ENCODE measurements at places on chromosomes 3 and 15.

GRCh38 chr3:97515076-97515475 is 249.5 kb upstream of the ARL6 start:
- no peak for DNase-seq

GRCh38 chr15:78108300-78109084 is 16.1 kb downstream of the SH2D7 start:
- DNase-seq = peak; percentile 85

- DNase-seq = no peak
Observed at GRCh38 chr3:33046521-33046920, 50.4 kb downstream of the GLB1 start.

GRCh38 chr3:79297245-79297960 is 470.4 kb downstream of the ROBO1 start:
- DNase-seq = no peak

DNA sequence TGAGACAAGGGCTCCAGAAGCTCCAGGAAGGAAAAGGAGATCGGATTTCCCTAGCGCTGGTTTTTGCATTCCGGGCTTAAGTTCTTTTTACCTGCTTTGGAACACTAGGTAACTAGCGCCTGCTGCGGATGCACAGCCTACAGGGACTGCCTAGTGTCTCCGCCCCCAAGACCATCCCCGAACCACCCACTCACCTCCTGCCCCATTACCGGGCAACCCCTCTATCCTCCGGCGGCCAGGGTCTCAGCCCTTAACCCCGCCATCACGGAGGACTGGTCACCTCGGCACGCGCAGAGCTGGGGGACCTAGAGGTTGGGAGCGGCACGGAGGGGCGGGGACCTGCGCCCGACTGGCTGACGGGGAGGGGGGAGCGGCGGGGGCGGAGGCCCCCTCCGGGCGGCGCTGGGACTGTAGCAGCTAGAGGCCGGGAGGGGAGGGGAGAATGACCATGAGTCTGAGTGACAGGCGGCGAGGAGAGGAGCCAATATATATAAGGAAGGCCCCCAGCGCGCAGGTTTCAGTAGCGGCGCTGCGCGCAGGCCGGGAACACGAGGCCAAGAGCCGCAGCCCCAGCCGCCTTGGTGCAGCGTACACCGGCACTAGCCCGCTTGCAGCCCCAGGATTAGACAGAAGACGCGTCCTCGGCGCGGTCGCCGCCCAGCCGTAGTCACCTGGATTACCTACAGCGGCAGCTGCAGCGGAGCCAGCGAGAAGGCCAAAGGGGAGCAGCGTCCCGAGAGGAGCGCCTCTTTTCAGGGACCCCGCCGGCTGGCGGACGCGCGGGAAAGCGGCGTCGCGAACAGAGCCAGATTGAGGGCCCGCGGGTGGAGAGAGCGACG is at the start of gene DLL4:
TSS of gene DLL4 (plus strand) at position 520 of the 839 bp plus-strand sequence. CDS start 329 bp downstream, outside the sequence.
- peak; percentile 77 for DNase-seq

DNA sequence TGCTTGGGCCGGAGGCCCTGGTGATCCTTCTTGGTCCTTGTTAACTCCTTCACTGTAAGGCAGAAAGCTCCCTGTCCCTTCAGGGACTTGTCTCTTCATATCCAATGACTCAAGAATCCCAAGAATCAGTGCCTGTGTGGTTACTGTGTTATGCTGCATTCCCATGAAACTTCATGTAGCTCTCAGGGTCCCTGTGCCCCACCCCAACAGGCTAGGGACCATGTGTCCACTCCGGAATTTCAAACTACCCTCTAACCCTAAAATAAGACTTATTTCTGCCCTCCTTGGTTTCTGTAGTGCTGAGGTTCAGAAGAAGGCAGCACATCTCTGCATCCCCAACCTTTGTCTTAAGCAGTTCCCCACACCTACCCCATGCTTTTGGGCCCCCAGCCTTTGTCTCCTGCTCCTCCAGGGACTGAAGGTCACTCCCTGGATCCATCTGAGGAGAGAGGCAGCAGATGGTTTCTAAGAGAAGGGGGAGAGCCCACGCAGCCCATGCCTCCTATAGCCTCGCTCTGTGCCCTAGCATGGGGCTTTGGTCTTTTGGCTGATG is 531 bp upstream of the MAP1A start:
- DNase-seq = no peak

- DNase-seq = no peak
Observed at GRCh38 chr3:44981220-44981619, 5.2 kb downstream of the EXOSC7 start.

GRCh38 chr3:89740080-89740880 is 632.9 kb downstream of the EPHA3 start:
- DNase-seq = no peak

GRCh38 chr15:50280271-50280670 is 14.7 kb upstream of the HDC start:
- DNase-seq = no peak

DNA sequence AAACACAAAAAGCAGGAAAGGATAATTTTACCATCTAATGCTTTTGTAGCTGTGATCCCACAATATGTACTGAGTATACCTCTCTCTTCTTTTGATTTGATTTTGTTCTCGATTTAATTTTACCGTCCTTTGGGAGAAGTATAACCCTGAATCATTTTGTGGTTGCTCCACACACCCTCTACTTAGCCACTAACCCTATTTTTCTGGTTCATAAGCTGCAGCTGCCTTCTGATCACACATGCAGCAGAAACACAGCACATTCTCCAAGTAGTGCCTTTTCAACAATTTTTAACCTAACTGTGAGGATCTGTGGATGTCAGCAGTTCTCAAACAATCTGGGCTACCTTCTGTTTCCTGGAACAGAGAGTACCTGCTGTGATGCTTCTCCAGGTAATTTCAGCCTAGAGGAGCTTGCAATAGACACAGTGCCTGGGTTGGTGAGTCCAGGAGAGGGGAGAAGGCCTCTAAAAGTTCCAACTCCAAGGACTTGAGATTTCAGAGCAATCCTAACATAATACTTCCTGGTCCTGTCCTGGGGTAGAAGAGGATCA is 40.3 kb downstream of the HGD start:
- DNase-seq = no peak

GRCh38 chr15:87477737-87478686 is 778.5 kb downstream of the NTRK3 start:
- DNase-seq = peak; percentile 24

GRCh38 chr3:48798998-48799397 is 48.7 kb downstream of the PRKAR2A start:
- DNase-seq = no peak

- DNase-seq = no peak
Observed at GRCh38 chr3:36906504-36907149, 38.2 kb downstream of the TRANK1 start.

DNA sequence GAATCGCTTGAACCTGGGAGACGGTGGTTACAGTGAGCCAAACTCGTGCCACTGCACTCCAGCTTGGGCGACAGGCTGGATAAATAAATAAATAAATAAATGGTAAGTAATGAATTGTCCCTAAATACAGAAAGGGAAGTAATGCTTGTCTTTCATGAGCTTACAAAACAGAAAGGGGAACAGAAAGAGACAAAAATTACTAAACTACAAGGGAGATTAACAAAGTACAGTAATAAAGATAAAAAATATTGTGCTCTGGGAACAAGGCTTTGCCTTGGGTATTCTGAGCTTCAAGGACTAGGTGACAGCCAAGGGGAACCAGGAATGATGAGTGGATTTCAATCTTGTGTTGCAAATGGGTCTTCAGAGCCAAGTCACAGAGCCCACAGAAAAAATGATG is 9.2 kb upstream of the HLTF start:
- no peak for DNase-seq

DNA sequence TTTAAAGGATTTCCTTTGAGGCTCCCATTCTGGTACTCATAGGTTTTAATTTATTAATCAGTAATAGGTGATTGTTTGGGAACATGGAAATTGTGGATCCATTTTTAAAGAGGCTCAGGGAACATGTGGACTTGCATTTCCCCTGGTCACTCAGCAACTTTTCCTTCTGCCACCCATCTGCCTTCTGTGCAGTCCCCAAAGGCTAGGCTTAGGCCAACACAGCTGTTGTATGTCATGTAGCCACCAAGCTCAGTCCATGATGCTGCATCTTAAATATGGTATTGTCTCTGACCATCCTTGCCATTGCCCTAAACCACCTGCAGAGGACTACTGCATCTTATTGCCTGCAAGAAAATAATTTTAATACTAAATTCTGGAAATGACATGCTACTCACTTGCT is 416.7 kb upstream of the SEMA6D start:
- no peak for DNase-seq

DNA sequence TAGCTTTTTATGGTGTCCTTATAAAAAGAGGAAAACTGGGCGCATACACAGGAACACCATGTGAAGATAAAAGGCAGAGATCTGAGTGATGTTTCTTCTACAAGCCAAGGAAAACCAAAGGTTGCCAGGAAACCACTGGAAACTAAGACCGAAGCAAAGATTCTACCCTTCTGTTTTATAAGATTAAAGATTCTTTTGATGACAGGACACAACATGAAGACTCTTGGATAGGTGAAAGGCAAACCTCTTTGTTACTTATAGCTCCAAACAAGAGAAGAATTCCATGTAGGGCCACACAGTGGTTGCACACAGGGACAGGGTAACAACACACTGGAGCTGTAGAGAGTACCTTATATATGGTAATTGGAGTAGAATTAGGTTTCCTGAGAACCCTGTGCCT is at the start of gene CD200R1L:
TSS of gene CD200R1L (minus strand) at position 101 of the 400 bp plus-strand sequence. CDS start 17,497 bp downstream, outside the sequence.
- DNase-seq = no peak

- no peak for DNase-seq
Observed at GRCh38 chr3:72811571-72811970, 36.7 kb downstream of the SHQ1 start.

- DNase-seq = no peak
Observed at GRCh38 chr15:96132126-96132525, 198.4 kb upstream of the NR2F2 start.

DNA sequence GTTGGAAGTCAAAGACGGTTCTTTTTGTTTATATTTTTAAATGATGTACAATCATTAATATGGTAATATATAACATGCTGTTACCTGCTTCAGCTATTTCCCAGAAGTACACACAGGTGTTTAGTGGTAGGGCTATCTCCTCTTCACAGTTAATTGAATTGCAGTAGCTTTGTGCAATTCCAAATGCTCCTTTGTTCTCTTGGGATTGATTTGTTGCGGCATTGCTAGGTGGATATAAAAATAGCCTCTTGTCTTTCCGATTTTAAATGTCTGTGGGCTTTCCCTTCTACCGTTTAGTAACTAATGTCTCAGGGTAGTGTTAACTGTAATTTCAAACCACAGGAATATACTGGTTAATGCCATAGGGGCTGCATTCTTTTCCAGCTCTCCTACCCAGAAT is 307.6 kb upstream of the SLITRK3 start:
- DNase-seq = no peak

DNA sequence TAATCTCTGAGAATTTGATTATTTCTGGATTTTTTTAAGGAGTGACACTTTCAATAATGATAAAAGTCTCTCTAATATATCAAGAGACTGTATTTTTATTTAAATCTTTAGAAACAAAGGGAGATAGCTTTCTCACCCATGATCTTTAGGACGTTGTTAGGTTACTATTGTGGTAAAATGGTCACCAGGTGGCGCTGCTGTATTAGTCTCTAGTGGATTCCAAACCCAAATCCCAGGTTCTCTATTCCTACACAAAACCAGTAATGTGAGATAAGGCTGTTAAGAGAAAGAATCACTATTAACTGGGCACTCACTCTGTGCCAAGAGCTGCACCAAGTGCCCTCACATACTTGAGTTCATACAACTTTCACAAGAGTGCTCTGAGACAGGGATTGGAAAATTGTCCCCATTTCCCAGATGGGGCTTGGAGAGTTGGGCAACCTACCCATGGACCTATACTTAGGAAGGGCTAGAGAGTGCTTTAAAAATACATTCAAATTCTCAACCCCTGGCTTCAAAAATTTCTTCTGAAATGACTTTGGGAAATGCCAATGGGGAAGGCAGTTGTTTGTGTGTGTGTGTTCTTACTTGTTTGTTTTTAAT is 593.4 kb upstream of the TGFBR2 start:
- peak; percentile 44 for DNase-seq

DNA sequence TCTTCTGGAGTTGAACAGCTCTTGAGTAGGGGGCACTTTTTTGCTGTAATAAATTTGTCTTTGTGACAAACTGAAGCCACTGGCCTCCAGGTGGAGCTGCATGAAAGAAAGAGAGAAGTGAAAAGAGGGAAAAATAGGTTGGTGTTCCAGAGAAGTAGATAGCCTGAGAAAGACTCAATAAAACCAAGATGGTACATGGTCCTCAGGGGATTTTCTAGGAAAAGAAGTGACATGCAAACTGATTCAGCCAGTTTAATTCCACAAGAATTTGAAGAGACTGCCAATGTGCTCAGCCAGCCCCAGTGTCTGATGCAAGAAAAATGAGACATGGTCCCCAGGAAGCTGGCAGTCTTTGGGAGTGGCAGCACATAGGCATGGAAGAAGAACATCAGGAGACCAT is 152.7 kb downstream of the CD47 start:
- no peak for DNase-seq

- DNase-seq = no peak
Observed at GRCh38 chr3:61538486-61538885, 22.9 kb upstream of the PTPRG start.

DNA sequence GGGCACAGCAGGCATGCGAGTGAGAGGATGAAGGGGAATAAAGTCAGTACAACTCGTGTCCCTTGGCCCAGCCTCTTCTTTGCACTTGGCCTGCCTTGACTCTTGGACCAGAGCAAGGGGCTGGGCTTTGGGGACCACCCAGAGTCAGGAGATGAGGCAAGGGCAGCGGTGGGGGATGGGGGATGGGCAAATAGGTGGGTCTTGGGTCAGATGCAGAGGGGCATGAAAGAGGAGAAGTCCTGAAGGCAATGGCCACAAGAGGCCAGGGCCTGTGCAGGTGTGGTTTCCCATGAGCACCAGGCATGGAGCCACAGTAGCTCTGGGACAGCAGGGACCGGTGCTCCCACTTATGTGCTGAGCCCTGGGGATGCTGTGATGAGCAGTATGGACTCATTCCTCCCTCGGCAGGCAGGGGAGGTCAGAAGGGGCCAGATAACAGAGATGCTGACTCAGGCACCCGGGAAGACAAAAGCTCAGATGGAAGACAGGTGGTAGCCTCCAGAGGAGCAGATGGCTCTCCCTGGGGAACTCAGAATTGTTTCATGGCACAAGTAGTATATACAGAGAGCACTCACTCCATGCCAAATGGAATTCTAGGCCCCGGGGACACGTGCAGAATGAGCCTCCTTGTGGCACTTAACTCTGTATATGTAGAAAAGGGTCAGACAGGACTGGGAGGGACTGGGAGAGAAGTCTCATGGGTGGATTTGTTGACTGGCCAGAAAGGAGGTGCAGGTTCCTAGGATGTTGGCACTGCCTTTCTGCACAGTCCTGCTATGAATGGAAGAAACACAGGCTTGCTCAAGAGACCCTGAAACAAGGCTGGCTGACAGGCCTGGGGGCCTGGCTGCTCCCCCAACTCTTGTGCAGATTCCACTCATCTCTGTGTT is 14.3 kb downstream of the ZBTB47 start:
- no peak for DNase-seq

Measured in right hindlimb (tissue), 1 donor.